ENCODE measurements at places on chromosomes 3 and 15.

DNA sequence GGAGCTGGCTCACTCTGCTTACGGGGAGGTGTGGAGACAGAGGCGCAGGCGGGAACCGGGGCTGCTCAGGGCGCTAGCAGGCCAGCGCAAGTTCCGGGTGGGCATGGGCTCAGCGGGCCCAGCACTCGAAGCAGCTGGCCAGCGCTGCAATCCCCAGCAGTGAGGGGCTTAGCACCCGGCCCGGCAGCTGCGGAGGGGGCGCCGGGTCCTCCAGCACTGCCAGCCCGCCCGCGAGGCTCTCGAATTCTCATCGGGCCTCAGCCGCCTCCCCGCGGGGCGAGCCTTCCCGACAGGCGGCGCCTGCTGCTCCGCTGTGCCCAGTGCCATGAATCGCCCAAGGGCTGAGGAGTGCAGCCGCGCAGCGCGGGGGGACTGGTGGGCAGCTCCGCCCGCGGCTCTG, 78.6 kb upstream of the MITF start:
- no peak for DNase-seq

- no peak for DNase-seq
These were observed 49.8 kb downstream of the ZNF445 start for GRCh38 chr3:44427683-44428082.

DNA sequence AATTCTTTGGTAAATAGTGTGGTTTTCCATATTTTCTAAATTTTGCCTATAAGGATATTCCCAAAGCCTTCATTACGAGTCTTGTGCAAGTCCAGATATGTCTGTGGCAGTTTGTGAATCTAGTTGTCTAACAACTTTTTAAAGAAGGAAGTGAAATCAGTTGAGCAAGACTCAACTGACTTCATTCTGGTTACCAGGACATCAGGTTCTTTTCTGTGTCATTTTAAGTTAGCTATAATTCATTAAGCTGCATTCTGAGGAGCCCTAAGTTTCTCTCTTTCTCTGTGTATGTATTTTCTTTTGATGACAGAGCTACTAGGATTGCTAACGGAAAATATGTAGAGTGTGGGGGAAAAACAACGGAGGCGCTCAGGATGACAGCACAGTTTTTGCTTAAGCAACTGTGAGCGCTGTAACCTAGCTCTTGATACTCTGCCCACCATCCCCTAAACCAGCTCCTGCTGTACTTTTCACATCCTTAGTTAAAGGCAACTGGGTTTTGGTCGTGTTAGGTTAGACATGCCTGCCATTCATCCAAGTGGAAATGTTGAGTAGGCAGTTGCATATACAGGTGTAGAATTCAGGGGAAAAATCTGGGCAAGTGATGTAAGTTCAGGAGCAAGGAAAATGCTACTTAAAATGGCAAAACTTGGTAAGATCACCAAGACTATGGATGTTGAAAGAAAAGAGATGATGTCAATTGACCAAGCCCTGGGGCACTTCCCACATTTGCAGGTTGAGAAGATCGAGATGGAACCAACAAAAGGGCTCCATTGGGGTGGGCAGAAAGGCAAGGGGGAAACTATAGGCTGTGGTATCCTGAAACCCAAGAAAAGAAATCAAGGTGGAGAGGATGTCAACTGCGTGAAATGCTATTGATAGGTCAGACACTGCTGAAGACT, 9.2 kb downstream of the MFSD1 start:
- DNase-seq, result no peak

- peak; percentile 62 for DNase-seq
These were observed 302.2 kb downstream of the TUSC7 start for GRCh38 chr3:117011687-117012250.

GRCh38 chr15:42108806-42109205, 14.4 kb upstream of the PLA2G4D start:
- DNase-seq, result no peak

DNA sequence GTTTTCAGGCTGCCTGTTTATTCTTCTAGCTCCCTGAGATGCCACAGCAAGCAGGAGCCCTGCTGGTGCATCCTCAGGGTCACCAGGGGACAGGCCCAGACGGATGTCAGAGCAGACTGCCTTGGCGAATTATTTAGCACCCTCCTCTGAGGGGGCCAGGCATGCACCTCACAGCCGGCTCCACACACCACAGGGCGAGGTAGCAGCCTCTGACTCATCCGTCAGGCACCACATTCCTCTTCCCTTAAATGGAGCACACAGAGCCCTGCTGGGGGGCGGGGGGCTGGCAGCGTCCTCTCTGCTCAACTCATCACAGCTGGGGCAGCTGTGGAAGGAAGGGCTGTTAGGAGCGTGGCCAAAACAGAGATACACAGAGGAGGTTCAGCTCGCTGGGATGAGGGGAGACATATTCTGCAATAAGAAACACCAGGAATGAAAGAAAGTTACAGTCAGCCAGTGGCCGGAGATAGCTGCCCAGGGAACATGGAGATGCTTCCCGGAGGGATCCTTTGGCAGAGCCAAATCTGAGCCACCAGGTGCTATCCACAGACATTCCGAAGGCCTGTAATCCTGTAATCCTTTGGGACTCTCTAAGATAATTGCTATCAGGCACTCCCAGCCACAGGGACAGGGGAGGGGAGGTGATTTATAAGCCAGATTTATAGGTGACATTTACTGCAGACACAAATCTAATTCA, 13.9 kb upstream of the PRICKLE2 start:
- DNase-seq, result peak; percentile 100

DNA sequence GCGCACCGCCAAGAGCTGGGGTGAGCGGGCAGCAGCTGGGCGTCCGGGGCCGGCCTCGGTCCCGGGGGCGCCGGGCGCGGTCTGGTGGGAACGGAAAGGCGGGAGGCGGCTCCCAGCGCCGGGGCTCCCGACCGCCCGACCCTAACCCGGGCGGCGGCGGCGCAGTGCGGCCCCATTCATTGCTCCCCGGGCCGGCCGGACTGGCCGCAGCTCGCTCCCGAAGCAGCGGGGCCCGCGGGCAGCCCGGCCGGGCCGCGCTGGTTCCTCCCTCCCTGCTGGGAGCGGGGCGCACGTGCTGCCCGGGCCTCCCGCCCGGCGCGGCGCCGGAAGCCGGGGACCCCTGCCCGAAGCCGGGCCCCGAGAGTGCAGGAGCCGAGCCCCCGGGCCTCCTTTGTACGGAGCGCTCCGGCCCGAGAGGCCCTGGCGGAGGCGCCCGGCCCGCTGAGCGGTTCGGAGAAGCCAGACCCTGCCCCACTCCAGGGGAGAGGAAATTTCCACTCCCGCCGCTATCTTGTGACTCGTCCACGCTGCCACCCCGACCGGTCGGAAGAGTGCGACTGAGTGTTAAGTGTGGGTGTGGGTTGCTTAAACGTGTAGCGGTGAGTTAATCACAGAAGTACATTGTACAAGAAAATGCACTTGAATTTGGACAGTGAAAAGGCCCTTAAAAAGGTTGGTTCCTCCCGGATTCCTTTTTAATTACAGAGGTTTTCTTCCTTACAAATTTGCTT, 613 bp downstream of the ATP1B3 start:
- DNase-seq, result peak; percentile 25

DNA sequence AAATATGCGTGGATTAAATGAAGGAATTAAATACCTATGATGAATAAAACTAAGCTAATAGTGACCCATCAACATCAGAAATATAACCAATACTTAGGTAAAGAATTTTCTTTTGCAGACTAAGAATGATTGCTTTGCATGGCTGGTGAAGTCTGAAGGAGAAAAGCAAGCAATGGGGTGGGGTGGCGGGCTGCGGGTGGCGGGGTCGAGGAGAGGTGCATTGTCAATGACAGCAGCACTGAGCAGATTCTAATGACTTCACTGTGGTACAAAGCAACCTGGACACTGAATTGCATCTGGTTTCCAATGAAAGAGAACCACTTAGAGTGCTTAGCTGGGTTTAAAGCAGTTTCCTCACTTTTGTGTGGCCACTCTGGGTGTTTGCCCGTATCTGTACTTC, 171.5 kb upstream of the IL12A start:
- DNase-seq, result no peak

- DNase-seq, result peak; percentile 89
These were observed 26.5 kb downstream of the P3H2 start for GRCh38 chr3:190094160-190094718.

- no peak for DNase-seq
These were observed 148.0 kb downstream of the MEGF11 start for GRCh38 chr15:66105286-66106265.

DNA sequence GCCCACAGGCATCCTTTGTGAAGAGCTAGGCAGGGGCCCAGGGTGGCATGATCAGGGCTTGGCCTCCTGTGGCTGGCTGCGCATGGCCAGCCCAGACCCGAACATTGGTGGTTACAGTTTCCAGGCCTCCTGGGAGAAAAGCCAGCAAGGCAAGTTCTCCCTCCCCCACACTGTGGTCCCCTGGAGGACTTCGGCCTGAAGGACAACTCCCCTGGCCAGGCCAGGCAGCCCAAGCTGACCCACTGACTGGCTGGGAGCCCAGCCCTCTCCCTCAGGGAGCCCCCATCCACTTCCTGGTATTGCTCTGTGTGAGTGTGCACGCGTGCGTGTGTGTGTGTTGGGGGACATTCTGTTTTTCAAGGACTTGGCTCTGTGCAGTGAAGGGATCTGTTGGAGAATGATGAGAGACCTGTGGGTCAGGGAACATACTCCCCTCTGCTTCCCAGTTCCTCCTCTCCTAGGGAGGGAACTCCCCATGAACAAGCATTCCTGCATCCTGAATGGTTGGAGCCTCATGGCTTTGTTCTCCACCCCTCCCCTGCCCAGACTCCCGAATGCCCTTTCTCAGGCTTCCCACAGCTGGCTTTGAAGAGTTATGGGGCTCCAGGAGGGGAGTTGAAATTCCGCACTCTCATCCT, 29.5 kb downstream of the CORO2B start:
- DNase-seq, result peak; percentile 47

DNA sequence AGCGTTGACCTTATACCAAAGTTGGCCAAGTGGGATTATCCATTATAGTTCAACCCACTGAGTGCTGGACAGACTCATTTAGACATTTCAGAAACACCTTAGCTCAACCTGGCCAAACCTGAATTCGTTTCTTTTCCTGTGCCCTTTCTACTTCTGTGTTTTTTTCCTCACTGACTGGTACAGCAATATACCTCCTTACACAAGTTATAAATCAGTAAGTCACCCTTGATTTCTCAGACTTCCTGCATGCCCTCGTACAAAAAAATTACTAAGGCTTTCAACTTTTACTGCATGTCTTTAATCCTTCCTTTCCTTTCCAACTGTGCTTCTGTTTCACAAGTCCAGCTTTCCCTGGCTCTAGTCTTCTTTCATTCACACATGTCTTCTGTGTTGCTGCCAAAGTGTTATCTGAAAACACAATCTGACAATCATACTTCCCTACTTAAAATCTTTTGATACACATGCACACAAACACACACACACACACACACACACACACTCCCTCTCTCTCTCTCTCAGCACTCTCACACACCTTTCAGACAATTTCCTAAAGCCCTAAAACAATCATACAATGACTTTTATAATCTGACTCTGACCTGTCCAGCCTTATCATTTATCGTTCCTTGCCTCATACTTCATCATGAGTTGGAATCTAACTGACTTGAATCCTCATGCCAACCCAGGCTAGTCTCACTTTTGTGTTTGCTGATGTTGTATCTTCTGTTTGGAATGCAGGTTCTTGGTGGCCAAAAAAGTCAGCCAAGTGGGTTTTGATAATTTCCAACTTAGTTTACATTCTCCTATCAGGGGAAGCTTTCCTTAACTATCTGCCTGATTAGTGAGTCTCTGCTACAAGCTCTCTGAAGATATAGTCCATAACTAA, 436.4 kb downstream of the NAALADL2 start:
- no peak for DNase-seq

GRCh38 chr3:44058868-44059203, 182.8 kb upstream of the TOPAZ1 start:
- DNase-seq, result no peak

DNA sequence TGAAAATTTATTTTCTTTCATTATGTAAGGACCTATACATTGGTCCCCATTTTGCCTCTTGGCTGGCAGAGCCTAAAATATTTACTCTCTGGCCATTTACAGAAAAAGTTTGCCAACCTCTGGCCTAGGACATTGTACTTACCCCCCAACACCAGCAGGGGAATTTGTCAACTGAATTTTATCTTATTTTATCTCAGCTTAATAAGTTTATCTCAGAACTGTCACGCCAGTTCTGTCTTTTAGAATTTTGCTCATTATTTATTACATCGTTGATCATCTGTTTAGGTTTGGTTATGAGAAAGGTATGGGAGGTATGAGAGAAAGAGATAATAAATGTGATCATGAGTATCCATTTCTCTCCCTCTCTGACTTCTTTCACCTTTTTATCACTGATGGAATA, 38.3 kb downstream of the CHD2 start:
- no peak for DNase-seq

- no peak for DNase-seq
These were observed 22.8 kb downstream of the PGBD4 start for GRCh38 chr15:34124651-34125050.

DNA sequence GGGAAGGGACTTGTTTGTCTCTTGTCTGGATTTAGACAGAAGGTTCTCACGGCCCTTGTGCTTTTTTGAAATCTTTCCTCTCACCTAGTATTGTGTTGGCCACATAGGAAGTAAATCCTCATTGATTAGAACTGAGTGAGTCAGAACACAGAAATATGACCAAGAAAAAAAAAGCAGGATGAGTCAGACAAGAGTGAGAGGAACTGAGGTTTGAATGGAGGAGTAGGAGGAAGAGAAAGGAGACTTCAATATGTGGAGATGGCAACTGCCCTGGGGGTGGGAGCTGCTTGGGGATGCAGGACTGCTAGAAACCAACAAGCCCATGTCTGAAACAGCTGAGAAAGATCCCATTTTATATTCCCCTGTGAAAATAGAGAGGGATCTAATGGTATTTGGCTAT, 194.1 kb upstream of the ZBTB20 start:
- peak; percentile 71 for DNase-seq

DNA sequence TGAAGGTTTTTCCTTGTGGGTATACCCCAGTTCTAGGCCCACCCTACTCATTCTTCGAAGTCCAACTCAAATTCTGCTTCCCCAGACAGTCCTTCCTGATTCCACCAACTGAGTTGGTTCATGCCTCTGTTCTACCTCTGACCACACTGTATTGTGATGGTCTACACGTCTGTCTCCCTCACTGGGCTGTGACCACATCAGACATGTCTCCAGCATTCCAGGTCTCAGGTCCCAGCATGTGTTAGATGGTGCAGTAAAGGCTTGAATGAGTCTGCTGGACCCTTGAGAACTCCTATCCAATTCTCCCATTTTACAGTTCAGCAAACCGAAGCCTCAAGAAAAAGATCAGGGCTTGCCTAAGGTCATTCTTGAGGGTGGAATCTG, 2.8 kb upstream of the ATP2B2 start:
- DNase-seq, result no peak

- DNase-seq, result no peak
These were observed 35.8 kb downstream of the FAM240A start for GRCh38 chr3:46648096-46648495.

DNA sequence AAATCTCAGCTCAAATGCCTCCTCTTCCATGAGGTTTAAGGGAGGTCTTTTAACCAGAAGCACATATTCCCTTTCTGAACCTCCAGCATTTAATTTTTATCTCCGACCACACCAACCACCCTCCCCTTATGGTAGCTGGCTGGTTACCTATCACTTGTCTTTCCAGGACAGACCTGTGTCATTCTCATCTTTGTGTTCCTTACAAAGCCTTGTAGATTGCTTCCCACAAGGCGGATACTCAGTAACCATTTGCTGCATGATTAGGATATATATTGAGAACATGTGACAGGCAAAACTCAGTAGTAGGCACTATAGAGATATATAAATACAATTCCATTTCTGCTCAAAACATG, 119.5 kb downstream of the RPL22L1 start:
- DNase-seq, result no peak

- peak; percentile 84 for DNase-seq
These were observed 171.6 kb upstream of the TSC22D2 start for GRCh38 chr3:150236316-150237082.

GRCh38 chr3:13174803-13175135, 101.5 kb upstream of the IQSEC1 start:
- no peak for DNase-seq

- DNase-seq, result no peak
These were observed 93.0 kb upstream of the LYSMD4 start for GRCh38 chr15:99826157-99826780.

Measured in fibroblast of skin of scalp (primary cell).